ENCODE measurements at places on chromosomes 13 and 19.

- DNase-seq, result no peak
Measured at GRCh38 chr13:20519875-20520274, 5.8 kb downstream of the CRYL1 start.

DNA sequence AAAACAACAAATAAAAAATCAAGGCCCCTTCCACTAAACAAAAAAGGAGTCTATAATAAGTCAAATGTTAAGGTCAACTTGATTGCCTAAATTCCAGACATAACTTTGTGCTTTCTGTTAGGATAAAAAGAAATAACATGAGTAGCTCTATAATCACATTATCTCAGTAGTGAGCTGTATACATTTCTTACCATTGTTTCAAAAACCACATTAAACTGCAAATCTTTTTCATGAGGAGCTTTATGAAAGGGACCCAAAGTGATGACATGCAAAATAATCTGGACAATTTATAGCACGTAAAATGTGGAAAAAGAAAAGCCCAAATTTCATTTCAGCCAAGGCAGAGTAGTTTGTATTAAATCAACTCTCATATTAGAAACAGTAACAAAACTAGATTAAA, 269.2 kb downstream of the KLF12 start:
- DNase-seq, result no peak

GRCh38 chr19:3047496-3048189, 14.7 kb downstream of the TLE5 start:
- peak; percentile 61 for DNase-seq

- no peak for DNase-seq
Measured at GRCh38 chr13:93882086-93882651, 597.3 kb downstream of the DCT start.

- DNase-seq, result no peak
Measured at GRCh38 chr19:4966591-4966990, 2.3 kb upstream of the KDM4B start.

- no peak for DNase-seq
Measured at GRCh38 chr19:51598159-51598915, 27.3 kb downstream of the ZNF175 start.

DNA sequence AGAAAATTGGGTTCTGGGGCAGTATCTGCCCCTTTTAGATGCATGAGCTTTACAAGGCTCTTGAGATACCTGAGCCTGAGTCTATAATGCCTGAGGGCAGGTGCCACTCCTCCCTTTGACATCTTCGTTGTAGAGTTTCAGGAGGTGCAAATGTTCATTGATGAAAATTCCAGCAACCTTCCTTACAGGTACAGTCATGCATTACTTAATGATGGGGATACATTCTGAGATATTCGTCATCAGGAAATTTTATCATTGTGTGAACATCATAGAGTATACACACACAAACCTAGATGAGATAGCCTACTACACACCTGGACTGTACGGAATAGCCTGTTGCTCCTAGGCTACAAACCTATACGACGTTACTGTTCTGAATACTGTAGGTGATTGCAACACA, 310.0 kb downstream of the SHISA2 start:
- DNase-seq, result no peak

DNA sequence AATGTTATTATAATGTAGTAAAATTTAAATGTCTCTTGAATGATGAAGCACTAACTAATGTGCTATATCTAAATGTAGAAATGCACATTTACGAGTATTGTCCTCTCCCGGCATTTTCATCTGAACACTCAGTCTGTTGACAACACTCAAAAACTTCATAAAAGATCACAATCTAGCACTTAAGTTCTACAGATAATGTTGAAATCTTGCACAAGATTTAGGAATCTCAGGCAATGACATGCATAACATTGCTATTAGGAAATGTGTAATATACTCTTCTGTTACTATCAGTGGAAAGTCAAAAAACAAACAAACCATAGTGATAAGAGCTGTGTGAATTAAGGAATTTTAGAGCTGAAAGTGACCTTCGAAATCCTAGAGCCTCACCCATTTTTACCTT, 37.5 kb upstream of the XPO4 start:
- no peak for DNase-seq
